Left renal pelvis (tissue), 4 donors: ENCODE measurements at places on chromosomes 2 and 18.

DNA sequence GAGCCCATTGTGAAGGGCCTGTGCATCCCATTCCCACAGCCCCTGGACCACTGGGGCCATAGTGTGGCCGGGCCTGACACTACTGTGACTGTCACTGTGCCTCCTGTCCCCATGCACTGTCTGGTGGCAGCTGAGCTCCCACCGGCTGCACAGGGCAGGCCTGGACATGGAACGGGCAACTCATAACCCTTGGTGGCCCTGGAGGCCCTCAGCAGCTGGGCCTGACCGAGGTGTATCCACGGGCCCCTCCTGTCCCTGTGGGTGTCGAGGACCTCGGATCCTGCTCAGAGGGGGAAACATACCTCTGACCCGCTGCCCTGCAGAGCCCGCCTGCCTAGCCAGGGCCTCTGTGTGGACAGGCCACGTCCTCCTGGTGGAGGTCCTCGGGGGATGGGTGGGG lies 7.8 kb upstream of the GAL3ST2 start:
- DNase-seq, result no peak

GRCh38 chr2:208713066-208713745 lies 306.6 kb downstream of the PTH2R start:
- DNase-seq, result no peak

DNA sequence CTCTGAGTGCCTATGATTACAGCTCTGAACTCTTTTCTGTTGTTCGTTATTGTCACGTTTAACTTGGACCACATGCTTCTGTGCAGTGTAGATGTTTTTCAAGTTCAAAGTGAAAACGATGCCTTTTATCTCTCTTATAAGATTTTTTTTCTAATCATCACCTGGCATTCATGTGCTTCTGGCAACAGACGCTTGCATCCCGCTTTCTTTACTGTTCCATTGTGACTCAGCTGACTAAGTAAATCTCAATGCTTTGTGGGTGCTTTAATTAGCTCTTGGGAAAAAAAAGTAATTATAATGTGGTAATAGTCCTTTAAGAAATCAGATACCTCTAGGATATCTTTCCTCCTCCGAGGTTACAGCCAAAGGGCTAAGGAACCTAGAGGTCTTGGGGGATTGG lies 31.2 kb upstream of the RMP24 start:
- DNase-seq, result no peak

DNA sequence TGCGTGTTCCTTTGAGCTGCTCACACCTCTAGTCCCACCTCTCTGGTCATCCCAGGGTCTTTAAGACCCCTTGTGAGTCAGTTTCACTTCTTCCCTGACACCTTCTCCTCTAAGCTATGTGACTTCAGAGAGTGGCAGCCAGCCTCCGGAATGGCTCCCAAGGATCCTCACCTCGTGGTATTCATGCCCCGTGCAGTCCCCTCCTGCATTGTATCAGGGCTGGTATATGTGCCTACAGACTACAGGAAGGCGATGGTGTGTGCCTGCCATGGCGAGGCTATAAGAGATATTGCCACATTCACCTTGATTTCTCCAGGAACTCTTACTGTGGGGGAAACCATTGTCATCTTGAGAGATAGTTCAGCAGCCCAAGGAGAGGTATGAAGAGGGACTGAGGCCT lies 128.0 kb upstream of the SMAD2 start:
- no peak for DNase-seq

DNA sequence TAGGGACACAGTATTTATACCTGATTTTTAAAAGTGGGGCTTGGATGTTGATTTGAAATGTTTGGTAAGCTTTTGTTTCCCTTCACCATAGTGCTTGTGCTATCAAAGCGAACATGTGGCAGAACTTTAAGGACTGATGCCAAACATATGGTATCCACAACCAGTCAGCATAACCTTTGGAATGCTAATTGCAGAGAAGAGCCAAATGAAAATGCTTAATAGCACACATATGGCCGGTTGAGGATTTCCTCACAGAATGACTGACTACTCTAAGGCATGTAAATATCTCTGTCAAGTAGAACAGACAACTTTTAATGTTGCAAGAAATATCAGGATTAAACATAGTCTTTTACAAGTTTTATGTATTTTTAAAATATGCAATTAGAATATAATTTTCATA lies 120.9 kb upstream of the COL3A1 start:
- DNase-seq, result no peak

DNA sequence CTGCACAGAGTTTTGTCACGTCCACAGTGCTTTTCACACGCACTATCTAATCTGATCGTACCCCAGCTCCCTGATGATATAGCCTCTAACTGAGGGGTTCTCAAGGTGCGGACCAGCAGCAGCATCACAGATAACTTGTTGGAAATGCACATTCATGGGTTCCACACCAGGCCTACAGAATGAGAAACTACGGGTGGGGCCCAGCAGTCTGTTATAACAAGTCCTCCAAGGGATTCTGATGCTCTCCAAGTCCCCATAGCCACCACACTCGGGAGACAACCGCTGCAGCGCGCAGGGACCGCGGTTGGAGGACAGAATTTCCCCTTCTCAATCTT lies 745 bp upstream of the BZW1 start:
- DNase-seq, result no peak

GRCh38 chr2:212959471-212960117 lies 191.8 kb downstream of the IKZF2 start:
- no peak for DNase-seq

- DNase-seq, result no peak
Observed at GRCh38 chr2:186425576-186425975, 60.5 kb upstream of the ZC3H15 start.

GRCh38 chr18:57362714-57363113 lies 10.4 kb downstream of the ST8SIA3 start:
- DNase-seq, result no peak

- DNase-seq, result no peak
Observed at GRCh38 chr18:58894930-58895329, 30.3 kb downstream of the ZNF532 start.

DNA sequence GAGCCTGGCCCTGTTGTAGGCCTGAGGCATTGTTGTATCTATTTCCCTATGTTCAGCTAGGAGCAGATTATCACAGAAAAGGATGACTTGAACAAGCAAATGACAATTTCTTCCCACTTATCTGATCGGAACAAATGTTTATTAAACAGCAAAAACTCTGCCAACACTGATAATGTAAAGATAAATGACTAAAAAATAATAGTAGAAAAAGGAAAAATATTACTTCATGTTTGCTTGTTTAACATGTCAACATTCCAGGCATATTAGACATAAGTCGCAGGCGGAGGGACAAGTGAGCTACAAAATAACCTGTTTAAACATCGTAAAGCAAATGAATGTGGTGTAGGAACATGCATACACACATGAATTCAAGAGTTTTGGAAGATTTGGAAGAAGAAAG lies 257.9 kb downstream of the TMX3 start:
- no peak for DNase-seq

DNA sequence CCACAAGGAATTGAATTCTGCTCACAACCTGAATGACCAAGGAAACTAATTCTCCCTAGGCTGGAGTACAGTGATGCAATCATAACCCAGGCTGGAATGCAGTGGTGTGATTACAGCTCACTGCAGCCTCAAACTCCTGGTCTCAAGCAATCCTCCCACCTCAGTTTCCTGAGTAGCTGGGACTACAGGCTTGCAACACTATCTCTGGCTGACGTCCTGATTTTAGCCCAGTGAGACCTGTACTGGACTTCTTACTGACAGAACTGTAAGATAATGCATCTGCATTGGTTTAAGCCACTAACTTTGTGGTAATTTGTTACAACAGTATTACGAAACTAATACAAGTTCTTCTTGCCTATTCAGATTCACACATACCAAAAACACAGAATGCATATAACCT lies 9.5 kb upstream of the KDSR start:
- no peak for DNase-seq

- no peak for DNase-seq
Observed at GRCh38 chr2:19026261-19026660, 332.2 kb downstream of the OSR1 start.

- peak; percentile 14 for DNase-seq
Observed at GRCh38 chr2:207258263-207258991, 92.7 kb upstream of the KLF7 start.

DNA sequence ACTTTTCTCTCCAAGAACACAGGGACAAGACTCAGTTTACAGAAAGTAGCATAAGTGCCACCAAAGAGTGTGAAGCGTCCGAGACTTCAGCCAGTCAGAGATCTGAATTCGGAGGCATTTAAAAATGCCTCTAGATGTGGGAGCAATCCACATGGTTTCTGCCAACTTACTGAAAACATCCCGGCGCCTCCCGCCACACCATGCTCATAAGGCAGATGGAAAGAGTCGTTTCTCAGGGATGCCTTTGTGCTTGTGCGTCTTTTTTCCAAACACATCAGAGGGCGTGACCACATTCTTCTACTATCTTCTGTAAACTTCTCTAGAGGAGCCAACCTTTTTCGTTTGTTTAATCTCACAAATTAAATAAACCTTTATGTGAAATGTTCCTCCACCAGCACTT lies 88.7 kb downstream of the NRP2 start:
- no peak for DNase-seq

DNA sequence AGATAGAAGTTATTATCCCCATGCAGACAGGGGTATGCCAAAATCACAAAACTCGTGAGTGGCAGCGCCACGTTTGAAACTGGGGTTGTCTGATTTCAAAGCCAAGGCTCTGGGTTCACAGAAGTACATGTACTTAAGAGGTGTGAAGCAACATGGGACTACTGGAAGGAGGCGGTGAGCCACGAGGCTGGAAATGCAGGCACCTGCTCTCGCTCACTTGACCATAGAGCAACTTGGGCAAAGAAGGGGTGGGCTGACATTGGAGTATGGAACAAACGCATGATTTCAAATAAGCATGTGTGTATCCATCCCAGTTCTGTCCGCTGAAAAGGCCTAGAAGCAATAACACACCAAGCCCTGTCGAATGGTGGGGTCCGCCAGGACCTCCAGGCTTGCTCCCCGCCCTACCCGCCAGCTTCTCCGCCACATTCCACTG lies 593 bp upstream of the ACTR2 start:
- peak; percentile 9 for DNase-seq

- DNase-seq, result no peak
Observed at GRCh38 chr2:66344087-66344663, 90.8 kb upstream of the MEIS1 start.

- DNase-seq, result peak; percentile 60
Observed at GRCh38 chr2:188292348-188293239, 920 bp downstream of the GULP1 start.

GRCh38 chr2:226607379-226607778 lies 192.2 kb downstream of the IRS1 start:
- no peak for DNase-seq

DNA sequence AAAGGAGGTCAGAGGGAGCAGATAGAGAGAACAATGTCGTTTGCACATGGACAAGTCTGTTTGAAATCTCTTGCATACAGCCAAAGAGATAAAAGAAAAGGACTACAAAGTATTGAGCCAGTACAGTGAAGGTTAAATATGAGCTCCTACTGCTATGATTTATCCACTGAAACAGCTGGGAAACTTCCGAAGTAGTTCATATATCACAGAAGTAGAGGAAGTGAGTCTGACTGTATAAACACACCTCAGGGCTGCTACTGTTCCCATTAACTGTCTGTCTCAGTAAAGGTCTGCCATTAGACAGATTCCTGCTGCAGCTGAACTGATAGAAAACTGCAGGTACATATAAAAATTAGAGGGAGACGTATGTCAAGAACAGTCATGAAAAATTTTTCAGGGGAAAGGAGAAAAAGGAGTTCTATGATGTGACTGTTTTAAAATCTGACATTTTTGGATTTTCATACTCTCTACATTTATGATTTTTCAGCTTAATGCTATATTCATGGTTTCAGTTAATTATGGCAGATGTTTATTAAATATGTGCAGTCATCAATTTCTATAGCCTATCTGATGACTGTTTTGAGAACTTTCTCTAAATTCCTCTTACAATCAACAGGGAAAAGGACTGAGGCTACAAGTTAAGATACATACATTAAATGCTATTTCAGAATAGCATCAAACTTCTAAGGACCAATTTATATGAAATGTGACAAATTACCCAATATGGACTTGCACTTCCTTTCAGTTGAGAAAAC lies 364.7 kb downstream of the ERBB4 start:
- DNase-seq, result peak; percentile 29
